AG09309 (cell line): ENCODE measurements at places on chromosomes 1 and 21.

GRCh38 chr1:247908766-247909165, 11.3 kb upstream of the OR2T8 start:
- no peak for DNase-seq

DNA sequence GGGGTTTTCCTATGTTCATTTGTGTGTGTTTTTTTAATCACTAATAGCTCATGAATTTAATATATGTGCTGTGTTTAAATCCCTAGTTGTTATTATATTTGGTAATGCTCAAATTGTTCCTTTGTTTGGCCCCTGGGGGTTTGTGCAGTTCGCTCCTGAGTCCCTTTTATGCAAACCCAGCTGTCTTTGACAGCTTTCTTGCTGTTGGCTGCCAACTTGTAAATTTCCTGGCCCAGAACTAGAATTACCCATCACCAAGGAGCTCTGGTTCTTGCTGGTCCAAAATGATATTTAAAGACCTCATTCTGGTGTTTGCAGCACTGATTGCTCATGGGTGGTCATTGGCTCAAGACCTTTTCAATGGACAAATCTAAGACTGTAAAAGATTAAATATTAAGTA, 39.6 kb upstream of the PGBD5 start:
- DNase-seq, result no peak

DNA sequence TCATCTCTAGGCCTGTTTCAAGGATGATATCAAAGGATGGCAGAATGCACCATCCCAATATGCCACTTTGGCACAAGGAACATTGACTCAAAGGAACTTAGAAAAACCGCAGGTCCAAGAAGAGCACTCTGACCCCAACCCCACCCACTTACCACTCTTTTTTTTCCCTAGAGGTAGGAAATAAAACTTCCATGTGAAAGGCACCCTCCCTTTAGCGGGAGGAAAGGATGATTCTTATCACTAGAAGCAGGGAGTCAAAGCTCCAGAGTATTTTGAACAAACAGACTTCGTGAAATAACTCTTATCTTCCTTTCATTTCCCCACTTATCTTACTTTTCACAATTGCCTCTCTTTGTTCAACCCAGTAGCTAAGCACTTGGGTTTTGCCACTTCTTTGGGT, 22.2 kb downstream of the PSMG1 start:
- DNase-seq, result no peak

DNA sequence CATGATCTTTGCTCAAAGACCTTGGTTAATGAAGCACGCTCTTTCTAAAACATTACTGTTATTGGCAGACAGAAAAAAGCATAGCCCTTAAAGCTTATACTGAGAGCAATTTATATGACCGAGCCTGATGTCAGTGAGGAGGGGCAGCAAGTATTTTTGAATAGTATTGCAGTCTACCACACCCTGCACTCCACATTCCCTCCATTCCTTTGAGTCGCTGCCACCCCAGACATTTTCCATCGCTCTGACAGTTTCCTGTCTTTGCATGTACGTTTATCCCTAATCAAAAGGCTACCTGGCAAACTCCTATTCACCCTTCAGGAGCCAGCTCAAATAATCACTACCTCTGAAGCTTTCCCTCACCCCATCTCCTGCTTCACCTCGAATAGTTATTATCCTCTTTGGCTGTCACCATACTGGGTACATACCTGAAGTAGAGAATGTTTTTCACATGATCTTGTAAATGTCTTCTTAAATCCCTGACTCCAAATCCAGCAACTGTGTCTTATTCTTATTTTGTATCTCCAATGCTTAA, 5.5 kb upstream of the JUN start:
- DNase-seq, result no peak
